ENCODE measurements at places on chromosomes 16 and 17. TPM values are rescaled to one million over a fixed set of nuclear protein-coding genes. Genes with fewer than 3 reads are reported as not detected.

The DLX3 gene
- polyA plus RNA-seq, result 1.1 TPM

The OTOA gene
- polyA plus RNA-seq, result 1.3 TPM

The CALB2 gene
- 0.78 TPM for polyA plus RNA-seq

The ATP2C2 gene
- polyA plus RNA-seq, result 0.94 TPM

The WFIKKN2 gene
- polyA plus RNA-seq, result 0.82 TPM

The PHOSPHO1 gene
- 0.50 TPM for polyA plus RNA-seq

The CLEC18B gene
- 2.6 TPM for polyA plus RNA-seq

The NDRG4 gene
- polyA plus RNA-seq, result 15.7 TPM

The KRT10 gene
- polyA plus RNA-seq, result 445 TPM

The P2RX1 gene
- 6.0 TPM for polyA plus RNA-seq

The KCTD11 gene
- polyA plus RNA-seq, result 9.9 TPM

The SLC12A3 gene
- 0.34 TPM for polyA plus RNA-seq

The CCDC200 gene
- polyA plus RNA-seq, result 0.39 TPM

The ADAP2 gene
- 13.8 TPM for polyA plus RNA-seq

The SDR42E2 gene
- polyA plus RNA-seq, result 0.14 TPM

The TEKT3 gene
- polyA plus RNA-seq, result 0.64 TPM

The LIG3 gene
- polyA plus RNA-seq, result 7.6 TPM

The C16orf74 gene
- 6.4 TPM for polyA plus RNA-seq

The BAIAP3 gene
- polyA plus RNA-seq, result 5.4 TPM

The KRT14 gene
- polyA plus RNA-seq, result 210 TPM

The KRTAP2-2 gene
- polyA plus RNA-seq, result not detected

The DEXI gene
- polyA plus RNA-seq, result 22.5 TPM

The WIPF2 gene
- 9.9 TPM for polyA plus RNA-seq

The ITGB3 gene
- polyA plus RNA-seq, result 1.7 TPM

The RPL19 gene
- polyA plus RNA-seq, result 3,788 TPM

The KLHL10 gene
- 0.14 TPM for polyA plus RNA-seq

The PRAC2 gene
- 0.07 TPM for polyA plus RNA-seq

The CD300LF gene
- polyA plus RNA-seq, result 6.0 TPM

The EVPLL gene
- 0.25 TPM for polyA plus RNA-seq

Measured in thymus (tissue), 14 donors.